ENCODE measurements at places on chromosomes 3 and 15.

- H3K27ac ChIP-seq = no peak overlapping the region
- no peak overlapping the region for H3K4me3 ChIP-seq
- H3K4me1 ChIP-seq = peaks cover 9% of the 10 kb centered on the region
- H3K27me3 ChIP-seq = no peaks in the 10 kb centered on the region
- H3K36me3 ChIP-seq = no peaks in the 10 kb centered on the region
These were observed 248.4 kb downstream of the ISL2 start for GRCh38 chr15:76584868-76585575.

GRCh38 chr3:195159814-195160165 is 111.2 kb downstream of the XXYLT1 start:
- no peaks in the 10 kb centered on the region for H3K36me3 ChIP-seq
- H3K4me1 ChIP-seq = peaks cover 49% of the 10 kb centered on the region
- H3K27me3 ChIP-seq = no peaks in the 10 kb centered on the region
- no peak for DNase-seq
- H3K4me3 ChIP-seq = no peak overlapping the region
- peak overlapping the region; percentile 63 for H3K27ac ChIP-seq

DNA sequence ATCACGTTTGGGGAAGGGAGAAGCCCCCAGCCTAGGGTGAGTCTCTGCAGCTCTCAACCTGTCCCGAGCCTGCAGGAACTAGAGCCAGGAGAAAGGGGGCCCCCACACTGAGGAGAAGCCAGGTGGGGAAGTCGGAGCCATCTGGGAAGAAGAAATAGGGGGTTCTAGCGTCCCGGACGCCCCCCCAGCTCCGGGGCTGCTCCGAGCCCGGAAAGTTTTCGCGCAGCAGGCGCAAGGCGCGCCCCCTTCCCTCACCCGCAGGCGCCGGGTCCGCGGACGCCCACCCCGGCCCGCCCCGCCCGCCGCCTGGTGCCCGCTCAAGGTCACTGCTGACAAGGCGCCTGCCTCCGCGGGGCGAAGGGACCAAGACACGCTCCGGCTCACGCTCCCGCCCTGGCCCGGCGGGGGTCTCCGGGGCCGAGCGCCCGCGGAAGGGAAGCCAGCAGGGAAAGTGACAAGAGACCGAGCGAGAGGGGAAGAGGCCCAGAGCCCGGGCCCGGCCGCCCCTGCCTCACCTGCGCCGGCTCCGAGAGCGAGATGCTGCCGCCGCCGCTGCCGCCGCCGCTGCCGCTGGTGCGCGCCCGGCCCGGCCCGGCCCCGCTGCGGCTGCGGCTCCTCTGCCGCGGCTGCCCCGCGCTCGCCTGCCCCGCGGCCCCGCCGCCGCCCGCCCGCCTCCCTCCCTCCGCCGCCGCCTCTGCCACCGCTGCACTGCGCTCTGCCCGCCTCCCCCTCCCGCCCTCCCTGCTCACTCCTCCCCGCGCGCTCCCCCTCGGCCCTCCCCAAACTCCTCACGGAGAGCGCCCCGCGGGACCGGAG is 108.4 kb upstream of the SLC6A11 start:
- H3K4me1 ChIP-seq = no peaks in the 10 kb centered on the region
- H3K4me3 ChIP-seq = no peak overlapping the region
- peaks cover 67% of the 10 kb centered on the region for H3K27me3 ChIP-seq

- no peaks in the 10 kb centered on the region for H3K36me3 ChIP-seq
- no peak overlapping the region for H3K4me3 ChIP-seq
- no peak for DNase-seq
- no peak overlapping the region for H3K27ac ChIP-seq
These were observed 179.1 kb downstream of the WDR72 start for GRCh38 chr15:53580366-53580765.

- H3K4me1 ChIP-seq = no peaks in the 10 kb centered on the region
- no peak overlapping the region for H3K4me3 ChIP-seq
- H3K27me3 ChIP-seq = no peaks in the 10 kb centered on the region
- no peak for DNase-seq
- H3K36me3 ChIP-seq = peaks cover 63% of the 10 kb centered on the region
These were observed 8.3 kb downstream of the SNAPC5 start for GRCh38 chr15:66489179-66489791.

Data from large intestine (tissue), 12 donors.